LHCN-M2 (cell line): ENCODE measurements at places on chromosomes 2 and 18. TPM values are rescaled to one million over a fixed set of nuclear protein-coding genes. Genes with fewer than 3 reads are reported as not detected.

AQP12A gene
- total RNA-seq: not detected in 2 replicates

HRH4 gene
- total RNA-seq: 0.13 TPM in 1 of 2 replicates, not detected in the other

MARCHF4 gene
- 1.9 and 2.7 TPM in 2 replicates for total RNA-seq

AGPS gene
- total RNA-seq: 48.6 and 49.8 TPM in 2 replicates

FBXO36 gene
- total RNA-seq: 3.1 TPM in 2 replicates

DNA sequence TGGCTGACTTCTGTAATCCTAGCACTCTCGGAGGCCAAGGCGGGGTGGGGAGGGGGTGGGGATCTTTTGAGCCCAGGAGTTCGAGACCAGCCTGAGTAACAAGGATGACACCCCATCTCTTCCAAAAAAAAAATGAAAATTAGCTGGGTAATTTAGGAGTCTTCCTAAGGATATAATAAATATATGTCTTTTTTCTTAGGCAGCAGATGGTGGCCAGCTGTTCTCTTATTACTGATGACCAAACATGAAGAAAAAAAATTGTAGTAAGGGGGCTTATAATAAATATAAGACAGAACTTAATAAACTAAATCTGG is 4.2 kb upstream of the IMPA2 start:
- no peak for DNase-seq

DNA sequence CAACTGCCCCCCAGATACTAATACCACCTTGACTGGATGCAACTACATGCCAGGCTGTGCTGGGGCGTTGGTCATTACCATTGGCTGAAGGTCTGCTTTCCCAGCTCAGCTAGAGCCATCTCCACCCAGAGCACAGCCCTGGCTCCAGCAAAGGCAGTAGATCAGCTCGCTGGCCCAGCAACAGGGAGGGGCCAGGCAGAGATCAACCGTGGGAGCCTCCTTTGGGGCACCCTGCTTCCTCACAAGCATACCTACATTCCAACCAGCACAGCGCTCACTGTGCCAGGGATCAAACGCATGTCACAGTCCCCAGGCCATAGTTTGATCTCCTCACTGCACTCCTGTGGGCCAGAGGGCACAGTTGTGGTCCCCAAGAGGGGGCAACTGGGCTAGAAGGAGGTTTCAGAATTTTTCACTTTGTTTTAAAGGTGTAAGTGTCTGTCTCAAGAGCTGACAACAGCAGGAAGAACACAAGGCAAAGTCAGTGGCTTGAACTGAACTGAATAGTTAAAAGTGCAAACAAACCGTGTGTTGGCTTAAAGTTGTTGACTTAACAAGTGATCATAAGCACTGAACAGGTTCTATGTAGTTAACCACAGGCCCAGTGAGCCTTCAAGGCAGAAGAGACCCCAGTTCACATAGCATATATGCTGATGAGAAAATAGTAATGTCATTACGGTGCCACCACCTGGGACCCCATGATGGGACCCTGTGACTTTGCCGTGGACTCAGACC is 70.1 kb upstream of the BZW1 start:
- no peak for DNase-seq

DNA sequence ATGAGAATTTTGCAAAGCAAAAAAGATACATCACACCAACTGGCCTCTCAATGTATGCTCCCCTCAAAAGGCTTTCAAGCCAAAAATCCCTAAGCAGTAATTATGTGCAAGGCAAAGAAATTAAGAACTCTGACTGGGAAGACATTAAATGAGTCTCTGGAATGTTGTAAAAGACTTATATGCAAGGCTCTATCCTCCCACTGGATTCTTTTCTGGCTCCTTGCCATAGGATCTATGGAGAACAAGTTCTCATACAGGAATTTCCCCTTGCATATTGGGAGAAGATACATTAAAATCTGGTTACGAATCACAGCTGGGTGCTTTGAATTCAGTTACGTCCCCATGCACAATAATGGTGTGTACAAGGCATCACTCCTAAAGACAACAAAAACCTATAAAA is 73.4 kb upstream of the ATL2 start:
- no peak for DNase-seq

DNA sequence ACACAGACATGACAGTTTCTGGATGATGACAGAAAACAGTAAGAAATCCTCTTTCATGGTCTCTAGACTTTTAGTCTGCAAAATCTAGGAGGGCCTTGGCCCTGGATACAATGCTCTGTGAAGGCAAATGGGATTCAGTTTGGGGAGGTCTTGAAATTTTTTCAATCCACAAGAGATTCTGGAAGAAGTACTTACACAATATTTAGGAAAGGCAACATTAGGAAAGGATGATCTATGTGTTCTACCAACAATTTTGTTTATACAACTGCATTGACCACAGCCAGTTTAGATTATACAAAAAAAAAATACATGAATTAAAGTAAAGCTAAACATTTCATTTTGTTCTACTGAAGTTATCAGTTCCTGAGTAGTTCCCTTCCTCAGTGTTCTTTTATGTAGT is 208.0 kb downstream of the SRBD1 start:
- no peak for DNase-seq
